A549 treated with dexamethasone at 1 μM for 4 hours (cell line): ENCODE measurements at places on chromosomes 12 and 14. TPM values are rescaled to one million over a fixed set of nuclear protein-coding genes. Genes with fewer than 3 reads are reported as not detected.

The LRTM2 gene
- 0.05 to 0.15 TPM (median 0.06 TPM) in 3 of 5 replicates, not detected in the others for total RNA-seq

The C12orf50 gene
- total RNA-seq: 0.06 to 0.08 TPM in 2 of 5 replicates, not detected in the others

The KLRK1 gene
- total RNA-seq: 0.13 TPM in 1 of 5 replicates, not detected in the others

The TOMM20L gene
- total RNA-seq: not detected in 5 replicates

The ENDOU gene
- 0.07 to 0.09 TPM in 2 of 5 replicates, not detected in the others for total RNA-seq

The PRIMA1 gene
- 0.47 to 0.64 TPM (median 0.62 TPM) in 5 replicates for total RNA-seq

The PTPRO gene
- total RNA-seq: 0.06 to 0.24 TPM (median 0.09 TPM) in 5 replicates
